ENCODE measurements at places on chromosomes 7 and 10.
A peak's percentile ranks its signal among the peaks of the same experiment; 100 is the strongest.

GRCh38 chr7:2521952-2522591, 2.5 kb downstream of the LFNG start:
- peak; percentile 70 for DNase-seq

- no peak for DNase-seq
Measured at GRCh38 chr7:150373049-150373801, 4.6 kb downstream of the REPIN1 start.

DNA sequence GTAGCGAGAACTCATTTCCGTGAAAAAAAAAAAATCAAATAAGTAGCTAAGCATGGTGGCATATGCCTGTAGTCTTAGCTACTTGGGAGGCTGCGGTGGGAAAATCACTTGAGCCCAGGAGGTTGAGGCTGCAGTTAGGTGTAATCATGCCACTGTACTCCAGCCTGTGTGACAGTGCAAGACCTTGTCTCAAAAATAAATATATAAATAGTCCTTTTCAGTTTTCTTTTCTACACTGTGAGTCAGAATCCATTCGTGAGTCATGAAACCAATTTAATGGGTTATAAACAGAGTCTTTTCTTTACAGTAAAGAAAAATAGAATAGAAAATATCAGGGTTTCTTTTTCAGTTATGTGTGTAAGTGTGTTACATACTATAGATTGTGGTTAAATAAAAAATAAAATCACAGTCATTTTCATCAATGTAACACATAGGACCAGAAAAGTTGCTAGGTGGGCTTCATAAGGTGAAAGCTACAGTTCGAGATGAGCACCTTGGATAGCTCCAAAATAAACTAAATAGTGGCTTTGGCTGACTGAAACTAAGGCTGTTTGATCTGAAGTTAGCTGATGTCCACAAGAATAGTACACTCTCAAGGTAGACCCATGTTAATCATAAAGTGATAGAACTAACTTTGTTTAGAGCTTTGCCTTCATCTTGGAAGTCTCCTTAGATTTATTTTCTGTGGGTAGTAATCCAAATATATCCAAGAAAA, 781.1 kb downstream of the GATA3 start:
- DNase-seq: no peak

DNA sequence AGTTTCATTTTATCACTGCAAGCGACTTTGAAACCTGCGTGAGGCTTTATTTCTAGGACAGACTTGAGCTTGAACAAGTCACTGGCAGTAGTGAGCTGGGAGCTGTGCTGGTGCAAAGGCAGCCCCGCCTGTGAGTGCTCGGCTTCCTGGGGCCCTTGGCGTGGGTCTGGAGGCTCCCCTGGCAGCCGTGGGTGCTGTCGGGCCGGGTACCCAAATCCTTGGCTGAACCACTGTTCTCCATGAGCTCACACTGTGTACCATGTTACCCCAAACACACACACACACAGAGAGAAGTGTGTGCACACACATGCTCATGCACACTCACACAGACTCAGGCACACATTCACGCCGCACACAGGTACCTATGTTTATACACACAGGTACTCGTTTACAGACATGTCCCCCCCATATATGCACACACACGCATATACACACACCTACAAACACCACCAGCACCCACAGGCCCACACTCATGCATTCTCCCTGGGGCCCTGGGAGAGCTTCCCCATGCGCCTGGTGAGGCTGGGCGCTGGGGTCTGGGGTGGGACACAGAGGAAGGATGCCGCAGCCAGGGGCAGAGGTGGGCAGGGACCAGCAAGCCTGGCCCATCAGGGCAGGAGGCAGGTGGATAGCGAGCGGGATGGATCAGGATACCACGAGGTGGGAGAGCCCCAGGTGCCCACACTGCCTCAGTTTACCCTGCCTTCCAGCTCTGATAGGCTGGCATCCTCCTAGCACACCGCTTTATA, 158.8 kb downstream of the ADARB2 start:
- no peak for DNase-seq

- no peak for DNase-seq
Measured at GRCh38 chr7:115066050-115066449, 144.2 kb downstream of the MDFIC start.

DNA sequence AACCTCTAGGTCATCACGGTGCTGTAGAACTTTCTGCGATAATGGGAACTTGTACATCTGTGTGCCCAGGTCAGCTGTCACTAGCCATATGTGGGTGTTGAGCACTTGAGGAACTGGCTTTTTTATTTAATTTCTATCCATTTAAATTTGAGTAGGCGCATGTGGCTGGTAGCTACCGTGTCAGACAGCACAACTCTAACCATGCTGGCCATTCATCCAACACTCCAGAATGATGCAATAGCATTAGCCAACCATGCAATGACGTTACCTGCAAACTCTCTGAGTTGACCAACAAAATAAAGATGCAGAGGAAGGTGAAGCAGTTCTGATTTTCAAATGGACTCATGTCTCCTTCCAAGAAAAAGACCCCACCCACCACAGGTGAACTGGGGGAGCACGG, 24.4 kb upstream of the CHST15 start:
- DNase-seq: no peak

DNA sequence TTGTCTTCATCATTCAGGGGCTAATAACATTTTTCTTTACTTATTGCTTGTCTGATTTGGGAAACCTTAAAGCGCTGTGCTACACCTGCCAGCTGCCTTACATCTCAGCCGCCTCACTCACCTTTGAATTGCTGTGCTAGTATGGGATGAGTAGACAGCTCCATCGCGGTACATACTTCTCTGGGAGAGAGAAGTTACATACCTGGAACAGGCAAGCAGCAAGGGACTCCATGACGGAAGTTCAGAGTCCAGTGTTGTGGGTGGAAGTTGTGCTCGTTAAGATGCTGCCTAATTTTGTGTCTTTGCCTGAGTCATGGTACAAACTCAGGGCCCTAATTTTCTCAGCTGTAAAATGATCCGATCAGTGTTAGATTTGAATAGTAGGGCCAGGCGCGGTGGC, 1.9 kb downstream of the NUB1 start:
- no peak for DNase-seq

DNA sequence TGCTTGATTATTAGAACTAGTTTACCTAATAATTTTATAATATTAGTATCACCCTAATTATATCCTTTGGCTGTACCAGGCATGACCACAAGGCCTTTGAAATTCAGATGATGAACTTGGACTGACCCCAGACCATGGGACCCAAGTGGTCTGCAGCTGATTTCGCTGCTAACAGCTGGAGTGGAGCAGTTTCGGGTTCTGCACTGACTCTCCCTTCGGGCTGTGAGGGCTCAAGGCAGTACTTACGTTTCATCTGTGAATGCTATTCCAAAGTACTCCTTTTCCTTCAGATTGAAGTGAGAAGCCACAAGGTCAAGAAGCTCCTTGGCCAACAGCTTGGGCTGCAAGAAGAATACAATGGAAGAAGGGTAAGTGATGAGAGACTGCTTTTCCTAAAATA, 223.8 kb downstream of the PRPF18 start:
- no peak for DNase-seq

DNA sequence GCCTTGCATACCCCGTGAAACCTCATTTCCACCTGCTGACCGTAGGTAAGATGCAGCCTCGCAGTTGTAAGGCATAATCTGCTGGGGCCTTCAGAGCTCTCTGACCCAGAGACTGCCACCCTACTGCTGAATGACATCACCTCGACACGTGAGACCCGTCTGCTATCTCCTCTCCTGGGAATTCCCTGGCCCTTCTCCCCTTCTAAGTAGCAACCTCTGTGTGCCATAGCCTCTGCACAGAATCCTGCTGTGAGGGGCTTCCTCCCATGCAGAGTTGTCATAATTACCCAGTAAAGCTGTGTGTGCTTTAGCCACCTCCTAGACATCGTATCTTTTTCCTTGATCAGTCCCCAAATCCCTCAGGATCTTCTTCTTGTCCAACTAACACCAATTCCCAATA, 106.7 kb downstream of the CACNB2 start:
- no peak for DNase-seq

GRCh38 chr10:79547973-79548372, 12.2 kb downstream of the SFTPA2 start:
- DNase-seq: no peak

DNA sequence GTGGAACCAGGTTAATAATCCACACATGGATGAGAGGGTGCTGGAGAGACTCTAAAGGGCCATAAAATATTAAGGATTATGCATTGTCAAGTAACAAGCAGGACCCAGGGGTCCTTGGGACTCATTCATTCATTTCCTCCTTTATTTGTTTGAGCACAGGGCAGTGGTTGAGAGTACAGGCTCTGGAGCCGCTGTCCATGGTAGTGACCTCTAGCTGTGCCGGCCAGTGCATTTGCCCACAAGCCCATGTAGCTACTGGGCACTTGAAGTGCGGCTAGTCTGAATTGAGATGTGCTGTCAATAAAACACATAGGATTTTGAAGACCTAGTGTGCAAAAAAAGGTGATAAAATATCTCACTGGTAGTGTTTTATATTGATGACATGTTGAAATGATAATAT, 137.6 kb downstream of the C10orf105 start:
- no peak for DNase-seq

- DNase-seq: no peak
Measured at GRCh38 chr10:43854007-43854406, 205.3 kb upstream of the ZNF32 start.

GRCh38 chr10:10515479-10516204, 502.0 kb upstream of the CELF2 start:
- DNase-seq: no peak

Measured in stimulated activated CD4-positive, alpha-beta T cell treated with anti-CD3 and anti-CD28 coated beads, Interleukin-4, amount 100 ng/mL, for 1 hour (primary cell).